Neural crest cell (in vitro differentiated cells): ENCODE measurements at places on chromosomes 1 and 21.

DNA sequence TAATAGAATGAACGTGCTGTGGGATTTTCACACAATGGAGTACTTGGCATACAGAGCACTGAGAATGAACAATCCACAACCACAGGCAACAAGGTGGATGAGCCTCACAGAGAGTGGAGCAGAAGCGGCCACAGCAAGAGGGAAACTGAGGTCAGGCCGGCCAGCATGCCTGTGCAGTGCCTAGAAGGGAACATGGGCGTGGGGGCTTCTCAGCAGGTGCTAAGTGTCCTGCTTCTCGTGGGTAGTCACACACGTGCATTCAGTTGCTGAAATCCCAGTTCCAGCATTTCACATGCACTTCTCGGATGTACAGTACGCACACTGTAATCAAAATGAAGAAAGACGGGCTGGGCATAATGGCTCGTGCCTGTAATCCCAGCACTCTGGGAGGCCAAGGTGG, 33.1 kb downstream of the WDR4 start:
- no peak for DNase-seq

DNA sequence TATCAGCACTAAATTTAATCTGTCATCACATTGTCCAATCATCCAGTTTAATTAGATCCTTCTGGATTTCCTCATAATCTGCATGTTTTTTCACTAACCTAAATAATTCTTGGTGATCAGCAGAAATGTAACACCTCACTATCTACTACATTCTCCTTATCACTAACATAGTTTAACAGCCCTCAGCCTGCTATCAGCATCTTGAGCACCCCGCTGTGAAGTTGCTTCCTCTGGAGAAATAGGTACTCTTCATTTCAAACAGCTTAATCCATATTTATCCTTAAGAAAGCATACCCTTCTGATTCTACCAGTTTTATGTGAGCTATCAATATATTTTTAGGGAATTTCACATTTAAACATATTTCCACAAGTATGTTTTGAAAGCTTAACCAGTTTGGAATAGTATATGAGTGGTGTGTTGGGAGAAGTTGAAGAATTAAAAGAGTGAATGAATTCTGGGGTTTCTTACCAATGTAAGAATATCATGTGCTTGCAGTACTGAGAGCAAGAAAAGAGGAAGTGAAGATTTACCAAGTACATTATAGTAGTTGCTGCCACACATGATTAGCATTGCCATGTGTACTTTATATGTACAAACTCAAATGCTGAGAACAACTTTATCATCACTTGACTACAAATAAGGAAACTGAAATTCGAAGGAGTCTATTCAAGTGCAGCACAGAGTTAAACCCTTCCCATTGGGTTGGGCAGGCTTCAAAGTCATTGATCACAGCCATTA, 771.1 kb upstream of the ADGRL4 start:
- DNase-seq: no peak

DNA sequence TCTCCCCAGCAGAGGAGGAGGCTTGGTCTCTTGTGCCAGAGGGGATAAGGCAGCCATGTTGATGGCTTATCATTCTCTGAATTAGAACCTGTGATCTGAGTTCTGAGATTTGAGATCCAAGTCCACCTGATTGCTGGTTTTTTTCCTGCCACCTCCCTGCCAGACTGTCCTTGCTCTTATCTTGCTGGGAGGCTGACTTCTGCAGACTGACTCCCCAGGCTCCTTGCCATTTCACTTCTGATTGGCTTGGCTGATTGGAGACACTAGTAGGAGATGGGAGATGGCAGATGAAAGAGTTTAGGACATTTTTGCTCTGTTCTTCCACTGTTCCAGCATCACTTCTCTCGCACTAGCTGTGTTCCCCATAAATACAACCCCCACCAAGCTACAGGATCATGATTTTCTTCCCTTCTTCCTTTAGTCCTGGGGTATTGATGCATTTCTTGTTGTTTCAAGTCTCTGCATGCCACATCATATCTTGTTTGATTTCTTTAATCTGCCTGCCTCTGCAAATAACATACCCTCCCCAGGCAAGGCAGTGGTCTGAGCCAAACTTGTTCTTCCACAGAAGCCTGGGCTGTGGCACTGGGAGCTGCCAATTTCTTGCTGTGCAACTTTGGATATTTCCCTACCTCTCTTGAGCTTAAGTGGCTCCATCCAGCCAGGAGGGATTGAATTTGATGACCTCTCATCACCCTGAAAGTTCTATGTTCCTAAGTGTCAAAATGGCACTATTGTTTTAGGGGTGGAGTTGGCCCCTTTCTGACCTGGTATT, 963 bp upstream of the CYP4B1 start:
- no peak for DNase-seq

GRCh38 chr1:154081386-154082126, 73.3 kb downstream of the NUP210L start:
- DNase-seq: no peak

DNA sequence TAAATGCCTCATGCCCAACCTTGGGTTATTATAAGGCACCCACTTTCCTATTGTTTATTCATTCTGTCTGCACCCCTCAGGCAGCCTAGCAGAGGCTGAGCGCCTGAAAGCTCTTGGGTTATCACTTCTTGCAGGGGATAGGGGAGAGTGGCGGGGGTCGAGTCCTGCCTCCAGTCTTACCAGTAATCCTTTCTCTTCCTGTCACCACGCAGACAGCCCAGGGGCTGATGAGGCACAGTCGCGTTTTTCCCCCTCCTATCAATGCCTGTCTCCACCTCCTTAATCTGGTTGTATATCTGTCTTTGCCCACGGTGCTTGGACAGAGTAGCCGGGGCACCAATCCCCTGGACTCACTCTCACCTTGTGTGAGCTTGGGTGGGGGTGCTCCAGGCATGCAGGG, 733.1 kb downstream of the MATN1 start:
- no peak for DNase-seq

- no peak for DNase-seq
Observed at GRCh38 chr1:154431586-154432373, 26.6 kb downstream of the IL6R start.

DNA sequence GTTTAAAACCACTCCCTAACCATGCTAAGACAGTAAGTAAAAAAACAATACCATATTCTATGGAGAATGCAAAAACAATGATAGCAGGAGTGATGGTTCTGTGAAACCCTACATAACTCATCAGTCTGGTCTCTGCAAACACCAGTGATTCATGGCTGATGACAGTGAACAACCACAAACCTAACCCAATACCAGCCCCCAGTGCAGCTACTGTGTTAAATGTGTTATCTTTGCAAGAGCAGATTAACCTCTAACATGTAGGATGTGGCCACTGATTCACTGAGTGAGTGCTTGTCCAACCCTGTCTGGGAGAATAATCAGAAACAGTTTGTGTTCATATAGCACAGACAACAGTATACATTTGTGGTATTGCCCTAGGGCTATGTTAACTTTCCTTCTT, 100.2 kb upstream of the COG2 start:
- DNase-seq: no peak

- no peak for DNase-seq
Observed at GRCh38 chr1:228058949-228059633, 23.4 kb upstream of the ARF1 start.

- no peak for DNase-seq
Observed at GRCh38 chr1:83694449-83694848, 304.5 kb downstream of the TTLL7 start.

DNA sequence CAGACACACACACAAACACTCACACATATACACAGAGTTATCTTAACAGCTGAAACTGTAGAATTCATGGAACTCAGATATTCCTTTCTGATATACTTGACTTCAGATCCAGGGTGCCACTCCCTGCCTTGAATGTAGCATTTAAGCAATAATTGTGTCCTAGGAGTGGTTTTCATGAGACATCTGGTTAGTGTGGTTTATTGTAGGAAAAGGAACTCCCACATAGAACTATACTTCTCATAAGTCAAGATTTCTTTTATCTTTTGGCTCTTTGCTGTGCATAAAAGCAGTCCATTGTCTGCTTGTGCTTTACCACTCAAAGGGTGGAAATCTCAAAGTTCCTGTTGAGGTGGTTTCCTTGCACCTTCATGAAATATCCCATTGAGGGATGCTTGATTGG, 272.6 kb upstream of the SGIP1 start:
- DNase-seq: no peak

DNA sequence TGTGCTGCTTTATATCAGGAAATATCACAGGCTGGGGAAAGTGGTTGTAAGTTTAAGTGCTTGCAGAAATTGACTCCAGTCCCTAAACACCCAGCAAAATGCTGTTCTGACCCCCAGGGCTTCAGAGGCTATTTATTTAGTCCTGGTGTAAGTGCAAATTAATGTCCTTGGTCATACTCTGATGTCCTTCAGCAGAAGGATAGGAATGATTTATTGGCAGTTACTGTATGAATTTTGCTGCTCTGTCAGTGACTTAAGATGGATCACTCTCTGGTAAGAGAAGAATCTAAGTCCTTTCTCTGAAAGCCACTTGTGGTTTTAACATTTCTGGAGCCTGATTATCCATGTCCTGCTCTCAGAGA, 21.9 kb downstream of the FAM20B start:
- DNase-seq: no peak

DNA sequence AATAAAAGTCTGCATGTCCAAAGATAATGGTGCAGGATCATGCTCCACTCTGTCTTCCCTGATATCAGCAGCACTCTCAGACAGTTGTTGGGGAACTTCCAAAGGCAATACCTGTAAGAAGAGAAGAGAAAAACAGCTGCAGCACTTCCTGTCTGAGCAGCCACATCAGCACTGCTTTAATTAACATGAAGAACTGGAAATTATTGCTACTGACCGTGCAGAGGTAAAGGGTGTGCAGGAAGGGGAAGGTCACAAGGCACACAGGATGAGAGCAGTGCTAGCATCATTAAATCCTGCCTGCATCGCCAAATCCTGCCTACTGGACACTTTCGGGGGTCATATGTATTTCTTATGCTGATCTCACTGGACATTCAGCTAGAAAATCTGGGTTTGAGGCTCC, 379.0 kb downstream of the LMX1A start:
- no peak for DNase-seq

GRCh38 chr1:4301007-4301406, 353.4 kb upstream of the AJAP1 start:
- DNase-seq: no peak

DNA sequence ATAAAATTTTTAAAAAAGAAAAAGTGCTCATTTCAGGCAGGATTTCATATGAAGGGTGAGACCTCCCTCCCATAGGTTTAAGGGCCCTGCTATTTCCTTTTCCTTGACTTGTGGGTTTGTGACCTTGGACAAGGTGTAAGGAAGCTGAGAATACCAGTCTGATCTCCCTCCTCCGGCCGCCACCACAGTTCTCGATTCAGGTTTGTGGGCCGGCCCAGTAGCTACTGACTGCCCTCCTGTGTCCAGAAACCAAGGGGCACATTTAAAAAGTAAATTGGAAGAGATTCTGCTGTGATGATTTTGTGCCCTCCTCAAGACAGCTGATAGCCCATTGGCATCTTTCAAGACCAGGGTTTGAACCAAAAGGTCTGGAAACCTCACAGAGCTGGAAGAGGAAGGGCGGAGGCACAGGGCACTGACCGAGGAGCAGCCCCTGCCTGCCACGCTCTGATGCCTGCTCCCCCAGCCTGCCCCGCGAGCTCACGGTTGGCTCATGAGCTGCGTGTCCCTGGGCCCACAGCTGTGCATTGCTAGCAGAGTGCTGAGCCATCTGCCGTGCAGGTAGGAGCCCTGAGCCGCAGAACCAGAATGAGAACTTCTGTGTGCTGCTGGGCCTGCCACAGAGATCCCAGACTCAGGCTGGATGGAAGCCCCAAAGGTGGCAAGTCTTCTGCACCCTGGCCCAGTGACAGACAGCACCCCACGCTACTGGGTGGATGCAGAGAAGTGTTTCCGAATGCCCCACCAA, 348.7 kb downstream of the NPHP4 start:
- DNase-seq: no peak

DNA sequence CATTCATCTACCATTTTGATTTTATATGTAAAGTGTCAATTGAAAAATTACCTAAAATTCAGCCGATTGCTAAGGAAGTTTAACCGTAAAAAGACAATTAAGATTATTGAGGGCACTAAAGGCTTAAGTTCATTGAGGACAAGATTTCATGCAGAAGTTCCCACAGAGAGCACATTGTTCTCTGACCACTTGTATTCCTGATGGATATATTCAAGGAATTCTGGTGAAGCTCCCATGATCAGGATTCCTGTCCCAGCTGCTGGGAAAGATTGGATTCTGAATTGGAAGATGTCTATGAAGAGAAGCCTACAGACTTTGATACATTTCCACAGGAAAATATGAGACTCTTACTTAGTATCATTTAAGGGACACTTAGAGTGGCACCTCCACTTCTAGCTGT, 209.2 kb upstream of the KCTD3 start:
- DNase-seq: no peak
